ENCODE measurements at places on chromosomes 5 and 9. TPM values are rescaled to one million over a fixed set of nuclear protein-coding genes. Genes with fewer than 3 reads are reported as not detected.
A peak's percentile ranks its signal among the peaks of the same experiment; 100 is the strongest.

GRCh38 chr9:42396318-42396717, 212.9 kb downstream of the SPATA31A6 start:
- no peak for DNase-seq

- no peak for DNase-seq
These were observed 532.4 kb downstream of the DNAH5 start for GRCh38 chr5:13412040-13412595.

DNA sequence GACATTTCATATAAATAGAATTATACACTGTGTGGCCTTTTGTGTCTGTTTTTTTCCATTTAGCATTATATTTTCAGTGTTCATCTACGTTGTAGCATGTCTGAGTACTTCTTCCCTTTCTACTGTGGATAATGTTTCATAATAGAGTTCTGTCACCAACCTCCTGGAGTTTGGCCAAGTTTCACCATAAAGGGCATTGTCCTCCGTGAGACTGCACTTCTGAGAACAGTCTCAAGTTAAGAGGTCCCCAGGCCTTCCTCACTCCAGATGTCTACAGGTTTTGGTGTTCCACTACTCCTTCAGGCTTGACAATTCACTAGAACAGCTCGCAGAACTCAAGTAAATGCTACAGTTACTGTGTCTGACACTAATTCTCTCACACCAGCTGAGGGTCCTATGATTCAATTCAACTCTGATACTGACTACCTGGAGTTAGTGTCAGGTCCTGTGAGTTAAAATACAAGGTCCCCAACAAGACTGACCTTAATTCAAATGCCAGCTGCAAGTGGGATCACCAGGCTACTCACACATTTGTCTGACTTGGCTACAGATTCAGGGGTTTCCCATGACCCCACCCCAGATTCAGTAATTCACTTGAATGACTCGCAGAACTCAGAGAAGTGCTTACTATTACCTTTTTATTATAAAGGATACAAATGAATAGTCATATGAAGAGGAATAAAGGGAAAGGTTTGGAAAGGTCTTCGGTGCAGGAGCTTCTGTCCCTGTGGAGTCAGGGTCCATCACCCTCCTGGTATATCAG, 31.1 kb downstream of the SLC35A4 start:
- no peak for DNase-seq

DNA sequence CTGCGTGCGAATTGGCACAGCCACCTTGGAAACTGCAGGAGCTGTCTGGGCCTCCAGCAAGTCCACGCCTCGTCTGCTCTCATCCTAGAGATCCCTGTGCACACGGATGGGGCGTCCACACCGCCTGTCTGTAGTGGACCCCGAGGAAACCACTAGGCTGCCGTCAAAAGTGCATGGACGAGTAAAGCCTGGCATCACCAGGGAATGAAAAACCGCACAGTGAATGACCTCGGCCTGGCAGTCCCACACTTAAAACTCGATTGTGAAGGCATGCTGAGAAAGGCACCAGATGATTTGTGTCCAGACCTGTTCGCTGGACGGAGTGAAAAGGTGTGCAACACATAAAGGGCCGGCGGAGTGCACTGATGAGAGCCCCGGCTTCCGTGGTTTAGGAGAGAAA, 50.8 kb downstream of the MRPL36 start:
- DNase-seq: peak; percentile 35

The COL23A1 gene
- 3.1 TPM for polyA plus RNA-seq

GRCh38 chr9:86604741-86605140, 250.5 kb upstream of the TUT7 start:
- DNase-seq: no peak

The PCDHB9 gene
- 0.09 TPM for polyA plus RNA-seq

The IRX1 gene
- not detected for polyA plus RNA-seq

The FOXD4L5 gene
- polyA plus RNA-seq: not detected

GRCh38 chr9:108377881-108378280, 477.9 kb downstream of the ACTL7B start:
- no peak for DNase-seq

- DNase-seq: peak; percentile 69
These were observed 29.8 kb upstream of the CLPTM1L start for GRCh38 chr5:1374679-1375055.

The TIMD4 gene
- 2.2 TPM for polyA plus RNA-seq

DNA sequence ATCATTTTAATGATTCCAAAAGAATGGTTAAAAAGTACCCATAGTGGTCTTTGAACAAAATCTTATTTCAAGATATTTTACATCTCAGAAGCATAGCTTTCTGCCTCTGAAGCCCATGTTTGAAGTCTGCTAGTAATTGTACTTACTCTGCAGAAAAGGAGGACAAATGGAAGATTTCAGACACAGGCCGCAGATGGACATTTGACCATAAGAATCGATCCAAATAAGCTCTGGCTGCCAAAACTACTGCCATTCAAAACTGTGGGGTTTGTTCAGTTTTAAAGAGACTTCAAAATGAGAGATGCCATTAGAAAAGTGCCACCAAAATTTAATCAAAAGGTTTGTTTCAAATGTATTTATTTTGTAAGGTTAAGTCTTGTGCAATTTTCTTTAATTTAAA, 306.7 kb downstream of the DTWD2 start:
- no peak for DNase-seq

DNA sequence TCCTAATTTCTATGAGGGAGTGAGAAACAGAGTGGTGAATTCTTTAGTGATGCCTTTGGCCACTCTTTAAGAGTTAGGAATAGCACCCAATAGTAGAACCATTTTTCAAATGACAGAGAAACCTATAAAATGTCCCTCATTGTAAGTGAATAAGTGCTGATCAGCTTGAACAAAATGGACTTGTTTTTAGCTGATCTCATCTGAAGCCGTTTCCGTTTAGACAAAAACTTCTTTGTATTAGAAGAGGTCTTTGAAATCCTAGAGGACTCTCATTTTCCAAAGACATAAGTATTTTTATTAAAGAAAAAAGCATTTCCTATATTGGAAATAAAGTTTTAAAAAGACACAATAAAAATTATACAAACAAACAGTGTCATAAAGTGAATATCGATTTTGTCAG, 273.9 kb downstream of the ARHGEF28 start:
- DNase-seq: no peak

The FBXW11 gene
- polyA plus RNA-seq: 14.5 TPM

GRCh38 chr5:56729488-56729887, 85.9 kb upstream of the MAP3K1 start:
- DNase-seq: no peak

The ANKDD1B gene
- 0.20 TPM for polyA plus RNA-seq

DNA sequence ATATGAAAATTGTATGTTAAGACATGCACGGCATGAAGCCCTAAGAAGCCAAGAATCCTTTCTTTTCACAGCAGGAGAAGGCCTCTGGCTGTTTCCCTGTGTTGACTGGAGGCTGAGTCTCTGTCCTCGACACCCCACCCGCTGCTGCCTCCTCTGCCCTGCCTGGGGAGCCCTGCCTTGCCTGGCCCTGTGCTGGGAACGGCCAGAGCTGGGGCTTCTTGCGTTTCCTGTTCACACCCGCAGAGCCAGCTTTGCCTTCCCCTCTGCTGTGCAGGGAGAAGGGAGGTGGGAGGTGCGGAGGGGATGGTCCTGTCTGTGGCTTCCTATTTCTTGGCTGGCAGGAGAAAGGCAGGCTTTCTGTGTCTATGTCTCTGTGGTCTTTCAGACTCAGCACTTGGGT, 6.9 kb upstream of the GMCL2 start:
- DNase-seq: no peak

- DNase-seq: no peak
These were observed 23.9 kb upstream of the PPP3R2 start for GRCh38 chr9:101618698-101619097.

- peak; percentile 36 for DNase-seq
These were observed 136.1 kb upstream of the RAPGEF1 start for GRCh38 chr9:131875828-131876485.

DNA sequence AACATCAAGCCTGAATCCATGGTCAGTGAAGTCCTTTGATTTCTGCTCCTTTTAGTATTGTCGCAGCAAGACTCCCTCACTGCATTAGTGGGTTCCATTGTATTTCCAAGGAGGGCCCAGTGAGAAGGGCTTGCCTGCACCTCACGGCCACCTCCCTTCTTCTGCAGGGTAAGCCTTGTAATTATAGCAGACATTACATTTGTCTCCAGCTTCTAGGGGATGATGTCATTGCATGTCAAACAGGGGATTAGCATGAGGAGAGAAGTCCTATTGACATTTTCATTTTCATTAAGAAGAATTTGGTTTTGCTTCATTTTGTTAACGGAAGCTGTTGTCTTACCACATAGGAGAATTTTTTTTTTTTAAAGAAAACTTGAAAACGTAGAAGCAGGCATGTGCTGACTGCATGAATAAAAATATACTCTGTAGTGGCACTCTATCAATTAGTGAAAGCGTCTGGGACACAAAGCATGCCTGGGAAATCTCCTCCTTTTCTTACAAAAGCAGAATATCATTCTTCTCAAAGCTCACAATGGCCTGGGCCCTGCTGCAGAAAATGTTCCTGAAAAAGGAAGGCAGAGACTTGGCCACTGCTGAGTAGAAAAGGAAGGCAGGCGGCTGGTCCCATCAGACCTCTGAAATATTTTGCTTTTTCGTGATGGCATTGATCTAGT, 27.1 kb downstream of the MAP1B start:
- DNase-seq: no peak

- DNase-seq: no peak
These were observed 10.4 kb upstream of the ANXA1 start for GRCh38 chr9:73141282-73141681.

GRCh38 chr5:43332401-43332800, 19.2 kb upstream of the HMGCS1 start:
- DNase-seq: no peak

GRCh38 chr9:119961774-119962424, 592.7 kb upstream of the BRINP1 start:
- no peak for DNase-seq

GRCh38 chr5:55585206-55585610, 50.4 kb upstream of the PLPP1 start:
- no peak for DNase-seq

DNA sequence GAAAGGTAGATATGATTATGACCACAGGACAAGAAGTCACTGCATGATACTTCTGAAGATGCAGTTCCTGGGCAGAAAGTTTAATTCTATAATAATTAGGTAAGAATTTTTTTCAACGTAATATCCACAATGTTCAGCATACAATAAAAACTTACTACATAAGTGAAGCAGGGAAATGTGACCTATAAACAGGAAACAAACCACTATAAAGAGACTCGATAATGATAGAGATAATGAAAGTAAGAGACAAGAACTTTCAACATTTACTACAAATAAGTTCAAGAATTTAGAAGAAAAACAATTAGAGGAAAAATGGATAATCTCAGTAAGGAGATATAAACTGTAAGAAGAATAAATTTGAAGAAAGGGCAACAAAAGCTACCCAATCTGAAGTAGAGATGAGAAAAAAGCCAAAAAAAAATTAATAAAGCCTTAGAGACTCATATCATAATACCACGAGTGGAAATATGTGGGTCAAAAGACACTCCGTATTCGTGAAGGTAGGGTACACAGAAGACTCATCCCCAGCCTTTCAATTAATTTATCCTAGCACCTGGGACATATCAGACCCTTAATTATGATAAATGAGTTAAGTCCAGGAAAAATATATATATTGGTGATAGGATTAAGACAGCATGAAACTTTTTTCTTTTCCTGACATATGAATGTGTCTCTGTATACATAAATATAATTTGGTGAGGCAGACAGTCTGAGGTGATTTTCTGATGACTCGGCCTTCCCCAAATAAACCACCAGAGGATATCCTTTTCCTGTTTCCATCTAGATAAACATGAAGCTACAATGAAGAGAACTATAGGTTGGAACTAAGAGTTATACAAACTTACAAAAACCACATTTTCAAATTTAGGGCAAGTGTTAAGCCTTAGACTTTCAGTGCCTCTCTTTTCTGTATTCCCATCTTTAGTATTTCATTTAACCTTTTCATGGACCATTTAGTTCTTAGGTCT, 120.4 kb downstream of the RAPGEF6 start:
- no peak for DNase-seq

The HAPLN1 gene
- polyA plus RNA-seq: not detected

The ROR2 gene
- polyA plus RNA-seq: 0.65 TPM

- no peak for DNase-seq
These were observed 34.0 kb upstream of the LURAP1L start for GRCh38 chr9:12740845-12741244.

DNA sequence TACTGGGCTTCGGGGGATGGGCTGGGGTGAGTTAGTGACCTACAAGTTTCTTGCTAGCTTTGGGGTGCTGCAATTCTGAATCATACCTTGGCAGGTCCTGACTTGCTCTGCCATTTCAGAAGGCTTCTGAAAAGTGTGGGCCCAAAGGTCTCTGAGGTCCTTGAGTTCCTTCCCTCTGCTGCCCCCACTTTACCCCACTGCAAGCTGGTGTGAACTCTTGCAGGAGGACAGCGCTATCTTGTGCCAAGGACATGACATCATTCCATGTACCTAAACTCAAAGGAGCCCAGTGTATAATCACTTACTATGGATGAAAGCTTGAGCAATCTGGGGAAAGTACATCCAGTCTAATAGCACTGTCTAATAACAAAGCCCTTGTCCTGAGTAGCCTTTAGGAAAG, 157.4 kb downstream of the RMI1 start:
- no peak for DNase-seq

DNA sequence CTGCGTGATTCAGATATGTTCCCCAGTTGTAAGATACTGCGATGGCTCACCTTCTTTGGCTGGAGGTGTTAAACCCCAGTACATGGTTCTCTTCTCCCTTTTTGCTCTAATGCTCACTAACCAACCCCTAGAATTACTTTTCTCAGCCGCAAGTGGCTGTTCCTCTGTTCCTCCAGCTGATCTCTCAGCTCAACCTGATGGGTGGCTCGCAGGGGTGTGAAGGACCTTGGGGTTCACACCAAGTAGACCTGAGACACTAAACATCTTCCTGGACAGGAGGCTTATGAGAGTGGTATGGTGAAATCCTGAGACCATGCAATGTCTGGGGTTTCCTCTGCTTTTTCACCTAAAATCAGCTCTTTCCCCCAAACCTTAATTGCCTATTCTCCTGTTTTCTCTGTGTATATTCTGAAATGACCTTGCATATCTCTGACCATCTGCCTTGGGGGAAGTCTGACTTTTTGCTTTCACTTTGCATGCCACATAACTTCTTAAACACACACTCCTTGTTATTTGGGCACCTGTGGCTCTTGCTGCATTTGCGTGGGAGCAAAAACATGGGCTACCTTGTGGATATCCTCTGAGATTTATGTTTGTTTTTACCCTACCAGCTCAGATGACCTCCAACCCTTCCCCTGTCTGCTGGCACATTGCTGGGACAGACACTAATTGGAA, 15.9 kb upstream of the IFNA14 start:
- no peak for DNase-seq
